ENCODE measurements at places on chromosomes 3 and 15. TPM values are rescaled to one million over a fixed set of nuclear protein-coding genes. Genes with fewer than 3 reads are reported as not detected.

SNUPN gene
- polyA plus RNA-seq, result 18.0 TPM

MYO5C gene
- 6.1 TPM for polyA plus RNA-seq

CRABP1 gene
- 25.2 TPM for polyA plus RNA-seq

RTP4 gene
- polyA plus RNA-seq, result 0.22 TPM

SENP2 gene
- 46.1 TPM for polyA plus RNA-seq

PCSK6 gene
- polyA plus RNA-seq, result 9.9 TPM

UROC1 gene
- polyA plus RNA-seq, result 0.11 TPM

DNAJA4 gene
- not detected for polyA plus RNA-seq

ZNF502 gene
- 8.1 TPM for polyA plus RNA-seq

GREM1 gene
- 1.4 TPM for polyA plus RNA-seq

LNP1 gene
- polyA plus RNA-seq, result 7.1 TPM

IP6K1 gene
- 37.0 TPM for polyA plus RNA-seq

SPINK8 gene
- not detected for polyA plus RNA-seq

SRGAP3 gene
- 26.2 TPM for polyA plus RNA-seq
